OCI-LY7 (cell line): ENCODE measurements at places on chromosomes 4 and X.

DNA sequence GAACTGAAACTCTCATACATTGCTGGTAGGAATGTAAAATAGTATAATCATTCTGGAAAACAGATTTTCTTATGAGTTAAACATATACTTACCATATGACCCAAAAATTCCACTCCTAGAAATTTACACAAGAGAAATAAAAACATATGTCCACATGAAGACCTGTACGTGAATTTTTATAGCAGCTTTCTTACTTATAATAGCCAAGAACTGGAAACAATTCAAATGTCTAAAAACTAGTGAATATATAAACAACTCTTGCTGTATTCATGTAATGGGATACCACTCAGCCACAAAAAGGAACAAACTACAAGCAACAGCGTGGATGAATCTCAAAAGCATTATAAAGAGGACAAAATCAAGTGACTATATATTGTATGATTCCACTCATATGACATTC, 27.5 kb downstream of the TMEM156 start:
- no peak for DNase-seq

GRCh38 chr4:69860052-69860451, at the start of gene SULT1E1:
Gene SULT1E1, minus strand, starts transcription at chr4:69860145. Its CDS starts 2,501 bp downstream, at chr4:69857644.
- no peak for DNase-seq

- no peak for DNase-seq
These were observed 1.5 kb upstream of the TSPAN5 start for GRCh38 chr4:98659741-98660462.

DNA sequence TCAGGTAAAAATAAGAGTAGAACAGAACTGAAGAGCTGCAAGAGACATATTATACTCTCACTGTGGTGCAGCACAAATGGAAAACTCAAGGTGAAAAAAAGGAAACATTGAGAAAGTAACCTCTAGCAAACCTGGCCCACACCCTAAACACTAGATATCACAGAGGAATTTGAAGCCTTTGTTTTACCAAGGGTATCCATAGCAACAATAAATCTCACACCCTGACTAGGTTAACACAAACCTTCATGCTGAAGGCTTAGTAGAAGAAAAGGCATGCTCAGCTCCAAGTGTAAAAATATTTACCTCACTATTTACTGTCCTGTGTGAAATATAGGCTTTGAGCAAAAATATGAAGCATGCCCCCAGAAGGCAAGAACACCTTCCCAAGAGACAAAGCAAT, 61.9 kb upstream of the TAB3 start:
- no peak for DNase-seq

DNA sequence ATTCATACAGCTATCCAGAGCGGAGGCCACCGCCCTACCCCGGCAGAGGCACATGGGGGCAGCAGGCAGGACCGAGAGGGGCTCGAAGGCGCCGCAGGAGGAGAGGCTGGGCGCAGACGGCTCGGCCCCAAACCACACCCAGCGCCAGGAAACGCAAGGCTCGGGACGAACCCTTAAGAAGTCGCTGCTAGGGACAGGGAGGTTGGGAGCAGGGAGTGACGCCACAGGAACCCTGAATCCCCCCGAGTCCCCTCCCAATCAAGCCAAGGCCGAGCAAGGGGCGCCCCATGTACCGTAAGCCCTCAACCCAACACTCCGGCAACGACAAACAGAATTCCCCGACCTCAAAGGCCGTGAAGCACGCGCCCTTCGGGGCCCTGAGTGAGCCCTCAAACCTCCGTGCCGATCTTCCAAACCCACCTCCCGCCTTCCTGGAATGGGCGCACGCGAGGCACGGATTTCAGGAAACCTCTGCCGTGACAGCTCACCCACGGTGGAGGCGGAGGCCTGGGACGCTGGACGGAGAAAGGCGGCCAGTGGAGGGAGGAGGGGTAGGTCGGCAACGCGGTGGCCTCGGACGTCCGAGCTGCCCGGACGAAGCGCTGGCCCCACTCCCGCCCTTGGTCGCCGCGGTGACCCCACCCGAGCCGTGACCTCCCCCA, 1.8 kb downstream of the ZFYVE28 start:
- no peak for DNase-seq

GRCh38 chr4:32207456-32207855, 1487.3 kb downstream of the PCDH7 start:
- no peak for DNase-seq

- DNase-seq: no peak
These were observed 66.3 kb upstream of the PUDP start for GRCh38 chrX:7214251-7214650.

- DNase-seq: no peak
These were observed 71.0 kb upstream of the MXD4 start for GRCh38 chr4:2332976-2333319.

- no peak for DNase-seq
These were observed 68.1 kb downstream of the FHDC1 start for GRCh38 chr4:153004081-153004850.

DNA sequence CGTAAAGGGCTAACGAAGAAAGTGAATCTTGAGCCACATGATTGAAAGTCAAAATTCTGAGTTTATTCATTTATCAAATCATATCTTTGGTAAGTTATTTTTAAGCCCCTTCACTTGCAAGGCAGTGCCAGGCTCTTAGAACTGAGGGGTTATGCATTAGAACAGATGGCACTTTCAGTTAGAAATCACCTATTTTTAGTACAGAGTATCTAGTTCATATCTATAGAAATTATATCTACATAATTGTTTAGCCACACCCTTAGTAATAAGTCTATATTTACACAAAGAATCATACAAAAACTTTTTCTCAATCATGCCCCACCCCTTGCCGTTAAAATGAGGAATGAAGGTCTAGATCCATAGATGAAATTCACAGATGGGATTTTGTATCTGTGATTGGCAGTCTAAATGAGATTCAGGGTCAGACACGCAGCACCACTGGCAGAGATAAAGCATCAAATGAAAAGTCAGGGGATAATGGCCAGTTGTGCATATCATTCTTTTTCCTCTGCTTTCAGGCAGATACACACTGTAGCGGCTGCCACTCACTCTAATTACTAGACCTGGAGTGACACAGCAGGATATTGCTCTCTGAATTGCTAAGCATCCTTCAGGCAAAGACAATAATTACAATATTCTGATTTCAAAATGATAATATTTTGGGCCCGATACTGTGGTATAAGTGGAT, 440.5 kb downstream of the MAPK10 start:
- DNase-seq: no peak

- no peak for DNase-seq
These were observed 2.9 kb downstream of the HDAC8 start for GRCh38 chrX:72569786-72570185.

DNA sequence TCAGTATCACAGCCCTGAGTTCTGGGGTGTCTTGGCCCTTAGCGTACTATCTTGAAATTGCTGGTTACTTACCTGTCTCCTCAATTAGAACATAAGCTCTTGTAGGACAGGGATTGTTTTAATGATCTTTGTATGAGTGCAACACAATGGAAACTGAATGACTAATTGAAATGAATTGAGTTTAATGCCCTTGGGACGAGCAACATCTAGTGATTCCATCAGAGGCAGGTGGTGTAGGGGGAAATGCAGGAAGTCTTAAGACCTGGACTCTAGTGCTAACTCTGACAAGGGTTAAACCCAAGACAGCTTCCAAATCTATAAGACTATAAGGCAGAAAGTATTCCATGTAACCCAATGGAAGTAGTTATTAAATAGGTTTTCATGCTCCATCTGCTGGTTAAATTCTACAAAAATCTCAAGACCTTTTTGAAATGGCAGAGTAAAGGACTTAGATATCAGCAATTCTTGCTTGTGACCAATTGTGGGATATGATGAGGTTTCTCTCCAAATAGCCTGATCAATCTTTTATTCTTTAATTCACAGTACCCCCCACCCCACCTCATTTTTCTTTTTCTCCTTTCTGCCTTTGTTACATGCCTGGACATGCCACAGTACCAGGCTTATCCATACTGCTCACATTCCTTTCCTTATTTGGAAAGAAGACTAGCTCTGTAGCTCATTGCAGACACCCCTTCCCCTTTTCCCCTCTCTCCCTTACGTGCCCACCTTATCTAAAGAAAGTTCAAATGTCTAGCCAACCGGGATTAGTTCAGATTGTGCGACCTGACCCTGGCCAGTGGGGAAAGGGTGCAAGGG, 340.8 kb downstream of the PAPSS1 start:
- DNase-seq: no peak

DNA sequence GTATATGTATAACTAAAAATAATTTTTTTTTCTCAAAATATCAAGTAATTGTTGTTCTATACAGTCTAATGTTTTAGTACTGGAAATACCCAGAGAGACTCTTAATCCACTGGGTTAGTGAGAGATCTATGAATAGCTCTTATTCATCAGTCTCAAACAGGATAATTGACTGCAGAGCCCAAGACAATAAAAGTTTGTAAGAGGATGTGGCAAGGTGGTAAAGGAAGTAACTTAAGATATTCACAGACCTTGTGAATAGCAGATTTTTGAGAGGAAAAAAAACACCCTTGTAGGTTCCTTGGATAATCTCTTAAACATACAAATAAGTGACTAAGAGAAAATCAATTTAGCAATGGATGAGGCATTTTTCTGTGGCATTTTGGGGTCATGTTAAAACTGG, 210.9 kb upstream of the FAM241A start:
- no peak for DNase-seq

- no peak for DNase-seq
These were observed 143.1 kb downstream of the BTC start for GRCh38 chr4:74651198-74651597.

DNA sequence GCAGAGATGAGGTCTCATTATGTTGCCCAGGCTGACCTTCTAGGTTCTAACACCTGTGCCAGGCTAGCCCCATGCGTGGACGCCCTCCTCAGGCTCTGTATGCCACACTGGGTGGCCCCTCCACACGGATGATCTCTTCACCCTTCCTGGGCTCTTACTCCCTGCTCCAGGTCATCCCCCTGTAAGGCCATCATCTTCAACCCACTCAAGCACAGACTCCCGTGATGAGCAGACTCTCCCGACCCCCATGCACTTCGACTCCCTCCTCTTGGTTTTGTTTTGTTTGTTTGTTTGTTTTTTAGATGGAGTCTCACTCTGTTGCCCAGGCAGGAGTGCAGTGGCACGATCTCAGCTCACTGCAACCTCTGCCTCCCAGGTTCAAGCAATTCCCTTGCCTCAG, 70.9 kb downstream of the HPRT1 start:
- no peak for DNase-seq

DNA sequence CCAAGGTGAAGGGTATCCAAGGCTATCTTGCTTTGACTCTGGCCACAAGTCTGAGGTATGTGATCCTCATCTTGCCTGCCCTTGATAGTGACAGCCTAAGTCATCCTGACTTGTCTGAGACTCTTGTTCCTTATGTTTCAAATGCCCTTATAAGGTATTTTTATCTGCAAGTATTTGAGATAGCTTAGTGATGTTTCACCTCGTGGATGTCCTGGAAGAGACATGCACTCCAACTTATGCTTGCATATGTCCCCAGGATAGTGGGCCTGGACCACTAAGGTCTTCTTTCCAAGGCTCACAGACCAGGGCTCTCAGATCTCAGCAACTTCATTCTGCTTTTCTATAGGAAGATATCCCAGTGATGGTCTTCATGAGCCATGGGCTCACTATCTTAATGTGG, 120.5 kb upstream of the WDR1 start:
- DNase-seq: no peak

GRCh38 chrX:76109654-76110053, 63.2 kb upstream of the PBDC1 start:
- no peak for DNase-seq

GRCh38 chr4:62191451-62192240, 991.5 kb downstream of the ADGRL3 start:
- no peak for DNase-seq

- DNase-seq: no peak
These were observed 36.6 kb upstream of the PAQR3 start for GRCh38 chr4:78975865-78976264.

DNA sequence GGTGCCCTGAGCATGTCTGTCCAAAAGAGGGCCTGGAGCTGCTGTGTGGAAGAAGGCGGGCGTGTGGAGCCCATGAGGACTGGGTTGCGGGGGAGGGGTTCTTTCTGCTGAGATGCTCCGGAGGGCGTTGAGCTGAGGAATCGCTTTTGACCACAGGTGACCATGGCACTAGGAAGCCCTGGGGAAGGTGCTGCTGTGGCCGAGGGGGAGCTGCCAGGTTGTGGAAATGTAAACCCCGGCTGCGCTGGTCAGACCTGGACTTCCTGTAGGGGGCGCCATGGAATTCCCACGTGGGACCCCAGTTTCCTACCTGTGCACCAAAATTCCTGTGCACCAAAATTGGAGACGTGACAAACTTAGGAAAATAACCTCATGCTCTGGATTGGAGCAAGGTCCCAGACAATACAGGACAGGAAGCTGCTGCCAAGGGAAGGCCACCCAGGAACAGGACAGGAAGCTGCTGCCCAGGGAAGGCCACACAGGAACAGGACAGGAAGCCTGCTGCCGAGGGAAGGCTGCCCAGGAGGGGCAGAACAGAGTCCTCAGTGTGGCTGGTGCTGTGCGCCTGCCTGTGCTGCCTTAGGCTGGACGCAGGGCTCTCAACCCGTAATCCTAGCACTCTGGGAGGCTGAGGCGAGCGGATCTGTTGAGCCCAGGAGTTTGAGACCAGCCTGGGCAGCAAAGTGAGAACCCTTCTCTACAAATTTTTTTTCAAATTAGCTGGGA, 28.4 kb upstream of the UVSSA start:
- DNase-seq: no peak

DNA sequence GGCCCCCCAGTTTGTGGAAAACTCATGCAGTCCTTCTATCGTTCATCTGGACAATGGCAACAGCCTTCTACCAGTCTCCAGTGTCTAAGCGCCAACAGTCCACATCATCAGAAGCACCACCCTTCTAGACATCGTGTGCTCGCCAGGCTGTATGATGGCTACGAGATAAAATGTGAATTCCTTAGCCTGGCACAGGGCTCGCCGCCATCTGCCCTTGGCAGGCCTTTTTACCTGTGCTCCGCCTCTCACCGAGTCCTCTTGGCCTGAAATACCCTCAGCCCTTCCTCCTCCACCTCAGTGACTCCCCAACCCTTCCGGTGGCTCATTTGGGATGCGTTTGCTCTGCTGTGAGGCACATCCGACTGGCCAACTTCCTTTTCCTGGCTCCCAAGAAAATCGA, 15.9 kb upstream of the STS start:
- DNase-seq: no peak

GRCh38 chrX:151030845-151031244, 47.7 kb downstream of the HMGB3 start:
- no peak for DNase-seq
